ENCODE measurements at places on chromosomes 7 and 10.

DNA sequence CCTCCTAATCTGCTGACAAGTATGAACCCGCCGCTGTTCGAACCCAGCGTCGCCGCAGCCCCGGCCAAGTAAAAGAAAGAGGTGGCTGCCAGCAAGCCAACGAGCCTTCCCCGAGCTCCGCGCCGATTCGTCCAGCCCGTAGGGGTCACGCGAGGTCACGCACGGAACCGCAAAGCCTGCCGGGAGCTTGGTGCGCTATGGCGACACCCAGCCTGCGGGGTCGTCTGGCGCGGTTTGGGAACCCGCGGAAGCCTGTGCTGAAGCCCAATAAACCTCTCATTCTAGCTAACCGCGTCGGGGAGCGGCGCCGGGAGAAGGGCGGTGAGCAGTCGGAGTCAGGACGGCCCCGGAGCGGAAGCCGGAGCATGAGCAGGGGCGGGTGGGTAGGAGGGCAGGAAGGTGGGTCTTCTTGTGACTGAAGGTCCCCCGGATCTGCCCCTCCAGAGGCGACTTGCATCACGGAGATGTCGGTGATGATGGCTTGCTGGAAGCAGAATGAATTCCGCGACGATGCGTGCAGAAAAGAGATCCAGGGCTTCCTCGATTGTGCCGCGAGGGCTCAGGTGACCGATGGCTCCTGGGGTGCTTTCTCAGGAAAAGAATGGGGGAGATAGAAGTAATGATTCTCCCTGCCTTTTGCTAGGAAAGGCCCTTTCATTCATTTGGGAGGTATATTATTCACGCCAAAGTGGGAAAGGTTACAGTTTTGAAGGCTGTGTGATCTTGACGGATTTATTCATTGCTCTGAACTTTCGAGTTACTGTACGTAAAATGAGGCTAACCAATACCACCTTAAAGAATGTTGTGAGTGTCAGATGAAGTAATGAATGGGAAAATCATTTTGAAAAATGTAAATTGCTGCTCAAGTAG lies at the start of gene CHCHD1:
TSS of gene CHCHD1 (plus strand) at position 170 of the 870 bp plus-strand sequence. CDS start at position 198, 28 bp downstream.
- DNase-seq, result peak; percentile 57

DNA sequence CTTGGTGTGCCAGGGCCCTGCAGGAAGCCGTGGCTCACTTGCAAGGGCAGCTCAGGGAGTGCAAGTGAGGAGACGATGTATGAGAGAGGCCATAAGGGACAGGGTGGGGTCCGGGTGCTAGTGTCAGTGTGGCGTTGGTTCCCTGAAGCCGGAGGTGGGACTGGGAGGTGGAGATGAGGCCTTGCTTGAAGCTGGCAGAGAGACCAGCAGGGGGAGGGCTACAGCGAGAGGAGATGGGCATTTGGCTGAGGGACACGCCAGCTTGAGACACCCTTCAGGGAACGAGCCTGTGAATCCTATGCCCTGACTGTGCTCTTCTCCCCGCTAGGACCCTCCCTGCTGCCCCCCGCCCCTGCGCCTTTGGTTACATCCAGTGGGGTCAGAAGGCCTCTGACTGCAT lies 529.1 kb downstream of the TCERG1L start:
- no peak for DNase-seq

GRCh38 chr7:69182596-69183467 lies 415.4 kb upstream of the AUTS2 start:
- DNase-seq, result no peak

DNA sequence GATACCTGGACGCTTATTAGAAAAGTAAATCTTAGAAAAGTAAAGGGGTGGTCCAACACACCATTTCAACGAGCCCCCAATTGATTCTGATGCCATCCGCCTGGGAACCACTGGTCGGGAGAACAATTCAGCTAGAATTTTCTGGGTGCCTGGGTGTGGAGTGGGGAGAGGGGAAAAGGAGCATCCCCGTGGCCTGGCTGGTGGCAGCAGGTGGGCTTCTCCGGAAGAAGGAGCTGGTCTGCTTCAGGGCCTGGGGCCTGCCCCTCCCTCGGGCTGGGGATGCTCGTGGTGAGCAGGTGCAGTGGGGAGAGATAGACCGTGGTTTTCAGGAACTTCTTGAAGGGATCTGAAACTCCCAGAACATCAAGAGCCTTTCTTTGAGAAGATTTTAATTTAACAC lies 39.9 kb upstream of the DUSP5 start:
- no peak for DNase-seq

DNA sequence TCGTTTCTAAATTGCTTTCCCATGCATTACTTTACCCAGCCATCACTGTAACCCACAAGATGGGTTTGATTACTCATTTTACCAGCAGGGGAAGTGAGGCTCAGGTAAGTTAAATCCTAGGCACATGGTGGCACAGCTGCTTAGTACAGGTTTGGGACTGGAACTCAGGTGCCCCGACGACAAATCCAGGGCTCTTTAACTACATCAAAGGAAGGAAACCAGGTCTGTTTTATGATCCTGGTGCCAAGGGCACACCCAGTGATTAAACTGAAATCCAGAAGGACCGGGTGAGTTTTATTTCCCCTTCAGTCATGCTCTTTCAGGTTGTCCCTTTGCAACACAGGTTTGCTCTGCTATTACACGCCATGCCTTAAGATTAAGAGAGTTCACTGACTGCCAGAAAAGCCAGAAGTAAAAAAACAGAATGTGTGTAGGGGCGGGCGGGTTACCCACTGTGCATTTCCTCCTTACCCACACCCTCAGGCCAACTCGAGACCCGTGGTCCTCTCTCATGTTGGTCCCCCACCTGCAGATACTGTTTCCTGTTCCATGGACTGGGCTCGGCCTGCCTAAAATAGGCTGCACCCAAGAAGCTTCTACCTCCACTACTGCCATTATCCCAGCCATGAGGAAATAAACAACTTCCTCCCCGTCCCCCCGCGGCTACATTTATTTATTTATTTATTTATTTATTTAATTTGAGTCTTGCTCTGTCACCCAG lies 55.1 kb upstream of the KDM7A start:
- DNase-seq, result no peak

GRCh38 chr7:36600869-36601530 lies 123.3 kb downstream of the AOAH start:
- no peak for DNase-seq

- DNase-seq, result no peak
Observed at GRCh38 chr7:8205537-8205936, 56.4 kb downstream of the ICA1 start.

DNA sequence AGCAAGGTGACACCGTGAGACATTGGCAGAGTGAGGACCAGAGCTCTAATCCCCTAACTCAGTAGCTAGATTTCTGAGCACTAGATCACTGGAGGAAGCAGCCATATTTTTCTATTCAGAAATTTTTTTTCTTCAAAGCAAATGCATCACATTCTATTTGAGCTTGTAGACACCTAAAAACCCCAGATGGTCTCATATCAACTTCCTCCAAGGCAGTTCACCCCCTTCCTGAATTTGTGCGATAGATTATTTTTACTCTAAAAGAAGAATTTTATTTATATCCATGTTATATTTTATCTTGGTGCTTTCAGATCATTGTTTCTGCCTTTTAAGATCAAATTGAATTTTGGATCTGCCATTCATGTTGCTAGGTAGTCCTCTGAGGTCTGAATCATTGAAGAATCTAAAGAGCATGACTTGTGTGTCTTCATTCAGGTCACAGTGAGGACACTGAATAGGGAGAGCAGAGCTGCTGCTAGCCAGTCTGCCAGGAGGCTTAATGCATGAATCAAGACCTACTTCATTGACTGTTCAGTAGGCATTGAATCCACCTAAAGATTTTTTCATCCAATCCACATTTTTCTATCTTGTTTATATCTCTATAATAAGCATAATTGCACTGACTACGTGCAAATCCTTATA lies 92.9 kb upstream of the LRRTM3 start:
- DNase-seq, result no peak
